ENCODE measurements at places on chromosomes 16 and 17. TPM values are rescaled to one million over a fixed set of nuclear protein-coding genes. Genes with fewer than 3 reads are reported as not detected.

NOG gene
- total RNA-seq, result 9.2 TPM

ABCA6 gene
- 0.46 TPM for total RNA-seq

CALB2 gene
- 0.59 TPM for total RNA-seq

KRT15 gene
- total RNA-seq, result 70.4 TPM

LSM12 gene
- total RNA-seq, result 73.0 TPM

ZNF423 gene
- 0.49 TPM for total RNA-seq

KRT33B gene
- not detected for total RNA-seq

COASY gene
- 76.7 TPM for total RNA-seq

MILR1 gene
- total RNA-seq, result not detected

LLGL2 gene
- total RNA-seq, result 201 TPM

PYCARD gene
- 99.4 TPM for total RNA-seq

FOXJ1 gene
- 0.28 TPM for total RNA-seq

FZD2 gene
- 35.4 TPM for total RNA-seq

KCNJ18 gene
- not detected for total RNA-seq

TNFRSF17 gene
- total RNA-seq, result not detected

PROCA1 gene
- total RNA-seq, result 4.9 TPM

QRICH2 gene
- 0.92 TPM for total RNA-seq

TBC1D3K gene
- total RNA-seq, result 1.5 TPM

METRNL gene
- total RNA-seq, result 21.0 TPM

SLC38A8 gene
- total RNA-seq, result not detected

TPSG1 gene
- total RNA-seq, result 4.6 TPM

KCNJ12 gene
- 2.7 TPM for total RNA-seq
